Stimulated activated CD4-positive, alpha-beta T cell treated with anti-CD3 and anti-CD28 coated beads, Interleukin-12 subunit alpha, Interleukin-12 subunit beta, amount 100 ng/mL, for 48 hours (primary cell): ENCODE measurements at places on chromosomes 7 and 10.

GRCh38 chr10:72353965-72354355 is 759 bp downstream of the DNAJB12 start:
- no peak for DNase-seq

DNA sequence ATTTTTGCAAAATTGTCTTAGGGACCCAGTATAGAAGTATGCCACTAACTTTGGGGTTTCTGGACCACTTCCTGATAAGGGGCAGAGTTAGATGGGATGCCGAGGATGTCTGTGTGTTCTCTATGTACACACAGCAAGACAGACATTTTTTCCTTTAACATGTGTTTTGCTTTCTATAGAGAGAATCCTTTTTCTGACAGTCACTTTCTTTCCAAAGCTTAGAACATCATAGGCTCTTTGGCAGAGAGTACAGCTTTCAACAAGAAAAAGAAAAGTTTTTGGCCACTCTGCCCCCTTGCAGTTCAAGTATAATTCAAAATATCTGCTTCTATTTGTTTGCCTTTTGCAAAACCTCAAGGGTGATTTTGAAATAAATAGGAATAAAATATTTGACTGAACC is 44.1 kb downstream of the PAPSS2 start:
- DNase-seq: no peak

DNA sequence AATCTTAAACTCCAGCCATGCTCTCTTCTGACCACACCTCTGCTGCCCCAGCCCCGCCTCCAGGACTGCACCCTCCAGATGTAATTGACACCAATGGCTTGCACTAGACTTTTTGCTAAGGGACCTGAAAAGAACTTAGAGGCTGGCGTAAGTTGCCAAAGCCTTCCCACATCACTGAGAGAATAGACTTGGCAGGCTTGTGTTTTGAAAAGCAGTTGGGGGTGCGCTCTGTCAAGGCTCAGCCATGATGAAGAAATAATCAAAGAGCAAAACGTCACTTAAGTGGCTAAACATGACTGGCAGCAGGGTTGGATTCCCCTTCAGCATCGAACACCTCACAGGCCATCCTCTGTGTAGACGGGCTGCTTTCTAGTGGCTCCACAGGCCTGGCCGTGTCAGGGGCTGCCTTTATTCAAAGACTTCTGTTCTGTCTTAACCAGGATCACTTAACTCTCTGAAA is 195.2 kb upstream of the C7orf33 start:
- no peak for DNase-seq

- no peak for DNase-seq
Observed at GRCh38 chr7:155354371-155355048, 56.8 kb downstream of the INSIG1 start.

DNA sequence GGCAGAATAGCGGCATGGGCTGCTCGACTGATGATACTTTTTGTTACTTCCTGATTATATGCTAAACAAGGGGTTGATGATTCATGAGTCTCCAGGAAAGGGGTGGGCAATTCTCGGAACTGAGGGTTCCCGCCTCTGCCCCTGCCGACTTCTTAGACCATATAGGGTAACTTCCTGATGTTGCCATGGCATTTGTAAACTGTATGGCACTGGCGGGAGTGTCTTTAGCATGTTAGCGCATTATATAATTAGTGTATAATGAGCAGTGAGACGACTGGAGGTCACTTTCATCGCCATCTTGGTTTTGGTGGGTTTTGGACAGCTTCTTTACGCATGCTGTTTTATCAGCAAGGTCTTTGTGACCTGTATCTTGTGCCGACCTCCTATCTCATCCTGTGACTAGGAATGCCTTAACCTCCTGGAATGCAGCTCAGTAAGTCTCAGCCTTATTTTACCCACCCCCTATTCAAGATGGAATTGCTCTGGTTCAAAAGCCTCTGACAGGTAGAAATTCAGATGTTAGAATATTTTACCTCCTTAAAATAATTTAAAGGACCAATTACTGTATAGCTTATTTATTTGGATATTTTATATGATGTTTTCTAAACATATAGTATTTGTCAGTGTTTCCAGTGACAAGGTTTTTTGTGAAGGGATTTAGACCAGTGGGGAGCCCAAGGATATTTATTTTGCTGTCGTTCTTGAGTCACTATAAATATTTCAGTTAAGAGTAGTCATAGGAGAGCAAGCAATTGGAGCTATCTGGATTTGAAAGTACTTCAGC is 90.1 kb upstream of the PIK3CG start:
- peak; percentile 15 for DNase-seq

- no peak for DNase-seq
Observed at GRCh38 chr10:1542941-1543340, 194.4 kb downstream of the ADARB2 start.

GRCh38 chr7:74599244-74599643 is 58.3 kb upstream of the GTF2I start:
- DNase-seq: no peak

- peak; percentile 31 for DNase-seq
Observed at GRCh38 chr10:8137272-8137681, 82.8 kb downstream of the GATA3 start.

GRCh38 chr10:84784749-84785148 is 456.4 kb downstream of the CCSER2 start:
- DNase-seq: no peak

DNA sequence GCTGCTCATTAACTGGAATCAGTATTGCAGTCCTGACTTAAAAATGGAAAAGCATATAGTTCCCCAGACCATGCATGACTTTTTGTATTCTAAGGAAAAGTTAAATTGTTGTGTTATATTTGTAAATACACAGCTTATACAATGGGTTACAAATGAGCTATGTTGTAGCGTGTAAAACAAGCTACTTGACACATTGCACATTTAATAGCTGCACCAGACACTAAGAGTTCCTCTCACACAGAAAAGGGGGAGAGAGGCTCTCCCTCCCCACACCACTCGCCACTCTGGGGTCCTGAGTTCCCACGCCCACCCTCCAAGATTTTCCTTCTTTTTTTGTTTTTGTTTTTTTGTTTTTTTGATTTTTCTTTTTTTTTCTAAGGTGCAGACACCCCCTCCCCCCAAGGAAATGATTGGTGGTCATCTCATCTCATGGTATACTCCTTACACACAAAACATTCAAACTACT is 6.3 kb downstream of the KLF6 start:
- no peak for DNase-seq
